Cardiac muscle cell (in vitro differentiated cells and primary cell): ENCODE measurements at places on chromosomes 2 and 18. TPM values are rescaled to one million over a fixed set of nuclear protein-coding genes. Genes with fewer than 3 reads are reported as not detected.

DNA sequence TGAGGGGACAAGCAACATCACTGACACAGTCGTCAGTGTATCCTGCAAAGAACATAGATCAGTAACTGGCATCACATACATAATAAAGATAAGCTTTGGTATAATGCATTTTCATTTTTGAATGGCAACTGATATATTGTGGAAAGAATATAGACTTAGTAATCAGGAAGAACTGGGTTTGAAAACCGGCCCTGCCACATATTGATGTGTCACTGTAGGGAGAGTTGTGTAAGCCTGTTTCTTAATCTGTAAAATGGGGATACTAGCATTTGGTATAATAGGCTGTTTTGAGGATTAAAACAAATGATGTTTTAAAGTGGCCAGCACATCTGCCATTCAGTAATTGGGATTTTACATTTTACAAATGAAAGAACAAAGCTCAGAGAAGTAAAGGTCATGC is 277.8 kb upstream of the CNTNAP5 start:
- H3K27ac ChIP-seq = no peak overlapping the region
- H3K4me1 ChIP-seq = peaks cover 8% of the 10 kb centered on the region
- DNase-seq = no peak
- H3K27me3 ChIP-seq = no peaks in the 10 kb centered on the region
- no peak overlapping the region for H3K4me3 ChIP-seq
- no peaks in the 10 kb centered on the region for H3K36me3 ChIP-seq

The HOXD12 gene
- not detected in 2 replicates for total RNA-seq

- peak; percentile 99 for DNase-seq
- no peaks in the 10 kb centered on the region for H3K27me3 ChIP-seq
These were observed 164.2 kb downstream of the ANTXR1 start for GRCh38 chr2:69177063-69177771.

GRCh38 chr2:65880436-65880835 is 448.0 kb upstream of the SPRED2 start:
- H3K27me3 ChIP-seq = no peaks in the 10 kb centered on the region
- no peak for DNase-seq
- H3K4me1 ChIP-seq = peaks cover 8% of the 10 kb centered on the region
- H3K36me3 ChIP-seq = no peaks in the 10 kb centered on the region
- H3K27ac ChIP-seq = no peak overlapping the region

The BCL11A gene
- total RNA-seq = 15.7 and 17.1 TPM in 2 replicates

The DES gene
- 37.2 and 47.0 TPM in 2 replicates for total RNA-seq

The ATP8B1 gene
- 0.11 and 0.21 TPM in 2 replicates for total RNA-seq

DNA sequence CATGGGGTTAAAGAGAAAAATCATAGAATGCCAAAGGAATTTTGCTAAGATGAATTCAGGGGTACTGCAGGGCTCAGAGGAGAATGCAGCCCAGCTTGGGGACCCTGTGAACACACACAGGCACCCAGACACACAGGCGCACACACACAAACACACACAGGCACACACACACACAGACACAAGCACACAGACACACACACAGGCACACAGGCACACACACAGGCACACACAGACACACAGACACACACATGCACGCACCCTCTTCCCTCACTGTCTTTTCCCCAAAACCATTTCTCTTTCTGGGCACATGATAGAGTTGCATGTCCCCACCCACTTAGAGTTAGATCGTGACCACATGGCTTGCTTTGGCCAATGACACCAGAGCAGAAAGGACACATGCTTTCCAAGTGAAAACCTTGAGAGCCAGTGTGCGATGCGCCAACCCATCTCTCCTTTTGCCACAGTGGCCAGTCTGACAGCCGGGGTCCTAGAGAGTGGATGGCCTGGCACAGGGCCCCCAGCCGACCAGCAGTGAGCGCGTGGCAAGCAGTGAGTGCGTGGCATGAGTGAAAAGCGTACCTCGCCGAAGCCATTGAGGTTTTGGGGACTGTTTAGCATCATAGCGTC is 163.3 kb downstream of the KLHL29 start:
- H3K4me1 ChIP-seq = peaks cover 7% of the 10 kb centered on the region
- H3K27me3 ChIP-seq = peaks cover 6% of the 10 kb centered on the region
- DNase-seq = no peak
- no peaks in the 10 kb centered on the region for H3K36me3 ChIP-seq
- no peak overlapping the region for H3K4me3 ChIP-seq
- no peak overlapping the region for H3K27ac ChIP-seq

The RBFA gene
- total RNA-seq = 27.1 and 45.1 TPM in 2 replicates

- H3K27ac ChIP-seq = no peak overlapping the region
- H3K36me3 ChIP-seq = no peaks in the 10 kb centered on the region
- no peak overlapping the region for H3K4me3 ChIP-seq
- H3K27me3 ChIP-seq = no peaks in the 10 kb centered on the region
These were observed 48.3 kb upstream of the MYL1 start for GRCh38 chr2:210363261-210363660.

The NAT8 gene
- not detected in 2 replicates for total RNA-seq

DNA sequence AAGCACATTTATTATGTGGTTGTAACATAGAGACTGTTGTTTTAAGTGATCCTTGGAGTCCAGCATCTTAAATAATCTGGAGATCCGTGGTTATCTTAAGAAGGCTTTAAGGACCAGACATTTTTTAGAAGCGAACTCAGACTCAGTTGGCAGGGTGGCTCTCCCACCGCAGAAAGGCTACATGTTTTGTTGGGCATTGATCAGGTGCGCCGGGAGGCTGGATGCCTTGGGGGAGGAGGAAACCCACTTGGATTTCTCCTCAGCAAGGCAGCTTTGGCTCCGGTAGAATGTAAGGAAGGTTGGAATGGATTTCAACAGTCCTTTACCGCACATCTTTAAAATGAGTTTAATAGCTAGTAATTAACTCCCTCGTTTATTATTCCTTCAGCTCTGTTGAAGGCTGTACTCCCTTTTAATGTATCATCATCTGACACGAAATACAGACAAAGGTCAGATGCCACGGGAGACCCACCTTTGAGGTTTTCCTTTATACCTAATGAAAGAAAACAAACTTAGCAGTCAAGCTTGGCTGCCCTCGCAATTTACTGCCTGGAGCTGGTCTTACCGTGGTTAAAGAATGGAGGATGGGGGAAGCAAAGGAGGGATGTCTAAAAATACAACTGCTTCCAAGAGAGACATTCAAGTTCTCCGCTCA is 1.2 kb downstream of the TMEM200C start:
- H3K27me3 ChIP-seq = no peaks in the 10 kb centered on the region
- DNase-seq = no peak
- no peaks in the 10 kb centered on the region for H3K36me3 ChIP-seq
- peak overlapping the region; percentile 58 for H3K27ac ChIP-seq
- peak overlapping the region; percentile 75 for H3K4me3 ChIP-seq

The MAB21L4 gene
- total RNA-seq = 0.07 TPM in 1 of 2 replicates, not detected in the other

- no peak overlapping the region for H3K4me3 ChIP-seq
- no peaks in the 10 kb centered on the region for H3K4me1 ChIP-seq
- H3K27ac ChIP-seq = no peak overlapping the region
- no peaks in the 10 kb centered on the region for H3K27me3 ChIP-seq
These were observed 195.5 kb upstream of the EPAS1 start for GRCh38 chr2:46101557-46102220.

- peaks cover 9% of the 10 kb centered on the region for H3K36me3 ChIP-seq
- no peaks in the 10 kb centered on the region for H3K27me3 ChIP-seq
- peak; percentile 67 for DNase-seq
- peak overlapping the region; percentile 81 for H3K27ac ChIP-seq
- H3K4me3 ChIP-seq = no peak overlapping the region
- peaks cover 21% of the 10 kb centered on the region for H3K4me1 ChIP-seq
These were observed 119.0 kb upstream of the ZBTB14 start for GRCh38 chr18:5414546-5414945.

The PPIL3 gene
- total RNA-seq = 64.8 and 82.6 TPM in 2 replicates

DNA sequence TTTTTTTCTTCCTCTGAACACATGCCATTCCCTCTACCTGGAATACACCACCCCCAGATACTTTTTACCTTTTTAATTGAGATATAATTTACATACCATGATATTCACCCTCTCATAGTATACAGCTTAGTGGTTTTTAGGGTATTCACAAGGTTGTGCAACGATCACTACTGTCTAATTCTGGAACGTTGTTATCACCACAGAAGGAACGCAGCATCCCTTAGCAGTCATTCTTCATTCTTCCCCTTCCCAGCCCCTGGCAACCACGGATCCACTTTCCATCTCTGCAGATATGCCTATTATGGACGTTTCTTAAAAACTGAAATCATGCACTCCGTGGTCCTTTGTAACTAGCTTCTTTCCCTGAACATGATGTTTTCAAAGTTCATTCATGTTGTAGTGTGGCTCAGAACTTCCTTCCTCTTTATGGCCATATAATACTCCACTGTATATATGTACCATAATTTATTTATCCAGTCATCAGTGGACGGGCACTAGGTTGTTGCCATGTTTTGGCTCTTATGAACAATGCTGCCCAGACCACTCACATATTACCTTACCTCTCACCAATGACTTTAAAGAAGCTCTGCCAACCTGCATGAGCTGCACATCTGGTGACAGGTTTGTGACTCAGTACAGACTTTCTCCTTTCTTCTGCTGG is 168.9 kb downstream of the CTIF start:
- no peak overlapping the region for H3K4me3 ChIP-seq
- no peaks in the 10 kb centered on the region for H3K27me3 ChIP-seq
- H3K36me3 ChIP-seq = no peaks in the 10 kb centered on the region
- peaks cover 4% of the 10 kb centered on the region for H3K4me1 ChIP-seq
- no peak overlapping the region for H3K27ac ChIP-seq

The DLGAP1 gene
- 3.1 and 7.9 TPM in 2 replicates for total RNA-seq

GRCh38 chr2:180573951-180574350 is 406.5 kb upstream of the UBE2E3 start:
- no peaks in the 10 kb centered on the region for H3K36me3 ChIP-seq
- no peak overlapping the region for H3K4me3 ChIP-seq
- no peaks in the 10 kb centered on the region for H3K4me1 ChIP-seq
- H3K27ac ChIP-seq = no peak overlapping the region
- H3K27me3 ChIP-seq = no peaks in the 10 kb centered on the region

DNA sequence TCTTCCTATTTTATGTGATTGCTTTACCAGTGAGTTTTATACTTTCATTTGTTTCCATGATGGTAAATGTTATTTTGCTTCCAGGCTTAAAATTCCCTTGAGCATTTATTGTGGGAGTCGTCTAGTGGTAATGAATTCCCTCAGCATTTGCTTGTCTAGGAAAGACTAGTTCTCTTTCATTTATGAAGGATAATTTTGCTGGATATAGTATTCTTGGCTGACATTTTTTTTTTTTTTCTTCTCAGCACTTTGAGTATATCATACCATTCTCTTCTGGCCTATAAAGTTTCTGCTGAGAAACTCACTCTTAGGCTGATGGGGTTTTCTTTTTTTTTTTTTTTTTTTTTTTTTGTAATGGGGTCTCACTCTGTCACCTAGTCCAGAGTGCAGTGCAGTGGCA is 99.1 kb downstream of the EDAR start:
- no peaks in the 10 kb centered on the region for H3K4me1 ChIP-seq
- no peak overlapping the region for H3K27ac ChIP-seq
- H3K36me3 ChIP-seq = no peaks in the 10 kb centered on the region
- H3K4me3 ChIP-seq = no peak overlapping the region
- no peaks in the 10 kb centered on the region for H3K27me3 ChIP-seq
- no peak for DNase-seq
